ENCODE measurements at places on chromosomes 4 and X.

- no peak for DNase-seq
These were observed 2.5 kb downstream of the SLC25A4 start for GRCh38 chr4:185145572-185145971.

GRCh38 chr4:153538487-153539357, 72.6 kb downstream of the TMEM131L start:
- no peak for DNase-seq

GRCh38 chr4:184343502-184344177, 126.0 kb upstream of the ENPP6 start:
- peak; percentile 71 for DNase-seq

- DNase-seq = no peak
These were observed 359.2 kb downstream of the IDS start for GRCh38 chrX:149145845-149146285.

DNA sequence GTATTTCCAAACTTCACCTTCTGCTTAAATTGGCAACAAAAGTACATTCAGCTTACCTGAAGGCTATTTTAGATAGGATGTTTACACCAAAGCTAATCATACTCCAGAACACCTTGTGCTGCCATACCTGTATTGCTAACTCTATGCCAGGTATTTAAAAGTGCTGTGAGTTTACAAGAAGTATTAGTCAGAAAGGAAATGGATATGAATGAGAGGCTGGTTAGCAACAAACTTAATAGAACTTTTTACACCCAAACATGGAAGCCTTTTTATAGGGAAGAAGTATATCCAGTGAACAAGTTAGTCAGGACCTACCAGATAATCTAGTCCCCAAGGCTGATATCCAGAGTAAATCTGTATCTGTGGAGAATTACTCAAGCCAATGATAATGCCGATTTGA, 131.2 kb upstream of the SPRY1 start:
- no peak for DNase-seq

DNA sequence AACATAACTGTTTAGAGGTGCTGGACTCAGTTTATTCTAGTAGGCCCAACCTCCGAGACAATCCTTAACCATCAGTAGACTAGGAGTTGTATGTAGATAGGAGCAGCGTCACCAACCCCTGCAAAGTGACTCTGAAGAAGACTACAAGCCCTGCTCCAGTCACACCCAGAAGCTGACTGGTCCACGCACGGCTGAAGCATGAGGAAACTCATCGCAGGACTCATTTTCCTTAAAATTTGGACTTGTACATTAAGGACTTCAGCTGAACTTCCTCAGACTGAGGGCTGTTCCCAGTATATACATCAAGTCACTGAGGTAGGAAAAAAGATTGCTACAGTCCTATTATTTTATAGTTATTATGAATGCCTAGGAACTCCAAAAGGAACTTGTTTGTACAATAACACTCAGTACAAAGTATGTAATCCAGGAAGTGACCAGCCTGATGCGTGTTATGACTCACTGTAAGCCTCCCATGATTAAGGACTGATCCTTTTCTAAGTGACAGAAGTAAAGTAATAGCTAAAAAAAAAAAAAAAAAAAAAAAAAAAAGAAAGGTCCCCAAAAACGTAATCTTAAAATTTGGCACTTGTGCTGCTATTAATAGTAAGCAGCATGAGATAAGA, 41.6 kb upstream of the UGT2B7 start:
- peak; percentile 78 for DNase-seq

- DNase-seq = no peak
These were observed 277.9 kb downstream of the ADGRA3 start for GRCh38 chr4:22237846-22238494.

All from HFFc6 (cell line).